ENCODE measurements at places on chromosomes 1 and 21.

DNA sequence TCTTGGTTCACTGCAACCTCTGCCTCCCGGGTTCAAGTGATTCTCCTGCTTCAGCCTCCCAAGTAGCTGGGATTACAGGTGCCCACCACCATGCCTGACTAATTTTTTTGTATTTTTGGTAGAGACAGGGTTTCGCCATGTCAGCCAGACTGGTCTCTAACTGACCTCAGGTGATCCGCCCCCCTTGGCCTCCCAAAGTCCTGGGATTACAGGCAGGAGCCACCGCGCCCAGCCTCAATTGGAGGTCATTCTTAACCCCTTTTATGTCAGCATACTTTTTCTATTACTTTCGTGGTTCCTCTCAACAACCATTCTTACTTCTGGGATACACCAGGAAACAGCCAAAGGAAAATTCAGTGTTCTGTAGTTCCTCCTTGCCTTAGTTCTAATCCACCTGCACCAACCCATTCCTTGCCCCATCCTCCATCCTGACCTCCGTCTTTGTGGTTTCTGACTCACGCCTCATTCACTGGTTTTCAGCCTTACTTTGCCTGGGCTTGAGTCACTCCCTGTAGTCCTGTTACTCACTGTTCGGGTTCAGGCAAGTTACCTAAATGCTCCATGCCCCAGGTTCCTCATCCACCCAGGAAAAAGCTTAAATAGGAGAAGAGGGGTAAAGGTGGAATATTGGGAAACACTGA lies 12.9 kb upstream of the BCL10 start:
- DNase-seq, result no peak

DNA sequence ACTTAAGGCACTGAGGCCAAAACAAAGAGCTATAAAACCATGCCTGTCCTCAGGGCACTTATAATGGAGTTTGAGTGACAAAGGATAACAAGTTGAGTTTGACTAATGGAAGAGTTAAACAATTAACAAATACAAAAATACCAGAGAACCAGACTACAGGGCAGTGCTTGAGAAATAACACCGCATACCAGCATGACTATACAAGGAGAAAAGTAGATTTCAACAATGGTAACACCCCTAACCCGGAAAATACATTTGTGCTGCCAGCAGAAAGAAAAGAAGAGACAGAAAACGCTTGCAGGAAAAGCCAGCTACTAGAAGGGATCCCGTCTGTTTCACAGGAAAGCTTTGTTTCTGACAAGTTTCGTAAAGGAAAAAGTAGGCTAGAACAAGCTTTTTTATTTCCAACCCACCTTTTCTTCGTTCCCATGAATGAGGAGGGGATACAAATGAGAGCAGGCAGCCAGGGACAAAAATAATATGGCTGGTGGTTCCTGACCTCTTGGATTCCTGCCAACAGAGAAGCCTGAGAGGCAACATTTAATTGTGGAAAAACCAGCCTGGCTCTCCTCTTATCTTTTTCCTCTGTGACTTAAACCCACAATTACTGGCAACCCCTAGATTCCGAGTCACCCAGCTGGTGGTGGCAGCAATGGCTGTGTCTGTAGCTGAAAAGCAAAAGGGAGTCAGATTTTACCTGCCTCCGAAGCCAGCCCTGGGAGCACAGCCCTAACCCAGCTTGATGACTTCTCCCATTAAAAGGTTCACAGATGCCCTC lies 56.5 kb downstream of the WLS start:
- DNase-seq, result no peak

GRCh38 chr21:38948377-38949069 lies 142.8 kb downstream of the ETS2 start:
- no peak for DNase-seq

GRCh38 chr1:36693161-36693525 lies 210.4 kb upstream of the CSF3R start:
- no peak for DNase-seq

DNA sequence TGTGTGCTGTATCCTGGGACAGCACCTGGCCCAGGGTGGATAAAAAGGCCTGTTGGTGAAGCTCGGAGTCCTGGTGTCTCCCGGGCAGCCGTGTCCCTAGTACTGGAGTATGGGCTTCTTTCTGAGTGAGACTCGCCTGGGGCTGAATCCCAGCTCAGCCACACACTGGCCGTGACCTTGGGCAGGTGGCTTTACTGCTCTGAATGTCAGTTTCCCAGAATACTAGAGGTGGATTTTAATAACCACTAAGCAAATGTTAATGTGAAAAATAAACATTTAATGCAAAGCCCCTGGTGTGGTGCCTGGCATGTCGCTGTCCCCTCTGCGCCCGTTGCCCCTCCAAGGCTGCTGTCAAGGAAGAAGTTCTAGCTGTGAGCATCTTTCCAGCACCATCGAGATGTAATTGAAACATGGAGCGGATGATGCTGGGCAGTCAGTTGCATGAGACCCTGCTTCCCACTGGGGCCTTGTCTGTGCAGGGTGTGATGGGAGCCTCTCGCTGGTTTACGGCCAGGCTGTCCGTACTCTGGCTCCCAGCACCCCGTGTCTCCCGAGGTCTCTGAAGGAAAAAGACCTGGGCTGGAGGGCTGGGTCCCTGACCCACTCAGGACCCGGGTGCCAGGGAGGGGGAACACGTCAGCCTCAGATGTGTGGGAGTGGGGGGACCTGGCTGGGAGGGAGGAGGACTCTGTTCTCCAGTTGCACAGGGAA lies 527.8 kb downstream of the MATN1 start:
- DNase-seq, result no peak

- no peak for DNase-seq
Measured at GRCh38 chr1:167003711-167004110, 14.6 kb downstream of the MAEL start.

DNA sequence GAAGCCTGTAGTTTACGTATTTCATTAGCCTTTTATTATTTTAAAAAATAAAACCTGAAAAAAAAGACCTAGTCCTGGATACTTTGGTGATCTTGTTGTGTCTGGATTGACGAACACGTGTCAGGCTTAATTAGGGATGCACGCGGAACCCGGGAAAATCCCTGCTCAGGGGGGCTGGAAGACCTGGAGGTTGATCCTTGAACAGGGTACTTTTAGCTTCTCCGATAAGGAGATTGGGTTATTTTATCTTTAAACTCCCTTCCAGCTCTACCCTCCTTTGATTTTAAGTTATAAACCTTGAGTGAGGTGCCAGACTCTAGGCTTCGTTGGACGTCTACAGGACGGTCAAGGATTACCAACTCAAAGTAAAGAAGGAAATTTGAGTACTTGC lies 552 bp upstream of the ZNF691 start:
- DNase-seq, result no peak

DNA sequence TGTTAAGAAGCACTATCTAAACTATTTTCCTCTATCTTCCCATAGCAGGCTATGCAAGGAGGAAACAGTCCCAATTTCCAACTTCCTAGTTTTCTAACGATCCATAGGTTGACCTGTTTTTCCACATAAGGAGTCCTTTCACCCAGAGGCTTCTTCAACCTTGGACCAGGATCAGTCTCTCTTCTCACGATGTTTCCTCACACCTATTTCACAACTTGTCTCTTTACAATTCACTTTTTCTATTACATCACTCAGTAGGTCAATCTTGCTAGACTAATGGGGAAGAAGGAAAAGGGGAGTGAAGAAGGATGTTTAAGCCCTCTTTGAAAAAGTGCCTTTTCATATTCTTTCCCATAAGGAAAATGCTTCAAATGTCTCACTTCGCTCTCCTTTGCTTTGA lies 15.9 kb downstream of the PALMD start:
- DNase-seq, result no peak

GRCh38 chr1:171248302-171248701 lies at the start of gene FMO1:
Gene FMO1 (plus strand): TSS chr1:171248494. CDS start chr1:171258088, 9,594 bp downstream.
- no peak for DNase-seq

GRCh38 chr1:114344656-114345055 lies 166.3 kb downstream of the TRIM33 start:
- no peak for DNase-seq

GRCh38 chr1:90963651-90964050 lies 58.2 kb downstream of the ZNF644 start:
- no peak for DNase-seq

All from stimulated activated CD8-positive, alpha-beta memory T cell treated with anti-CD3 and anti-CD28 coated beads, Interleukin-7, amount 100 ng/mL, for 1 hour (primary cell).